ENCODE measurements at places on chromosomes 1 and 21. TPM values are rescaled to one million over a fixed set of nuclear protein-coding genes. Genes with fewer than 3 reads are reported as not detected.

DNA sequence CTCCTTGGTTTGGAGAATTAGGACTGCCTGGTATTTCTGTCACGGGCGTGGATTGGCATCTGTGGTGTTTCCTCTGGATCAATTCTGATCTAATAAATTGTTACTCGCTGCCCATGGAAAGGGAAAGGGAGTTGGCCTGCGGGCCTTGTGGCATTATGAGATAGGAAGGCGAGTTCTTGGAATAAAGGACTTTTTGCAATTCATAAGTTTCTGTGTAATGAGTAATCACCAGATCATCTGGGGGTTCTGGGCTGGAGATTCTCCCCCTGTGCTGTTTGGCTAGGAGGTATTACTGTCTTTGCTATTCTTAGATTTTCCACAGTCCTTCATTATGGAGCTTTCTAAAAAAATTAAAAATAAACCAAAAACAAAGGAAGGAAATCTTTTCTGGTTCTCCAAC, 315.9 kb downstream of the CAMTA1 start:
- DNase-seq: no peak

GCLM gene
- polyA plus RNA-seq: 9.3 TPM

DNA sequence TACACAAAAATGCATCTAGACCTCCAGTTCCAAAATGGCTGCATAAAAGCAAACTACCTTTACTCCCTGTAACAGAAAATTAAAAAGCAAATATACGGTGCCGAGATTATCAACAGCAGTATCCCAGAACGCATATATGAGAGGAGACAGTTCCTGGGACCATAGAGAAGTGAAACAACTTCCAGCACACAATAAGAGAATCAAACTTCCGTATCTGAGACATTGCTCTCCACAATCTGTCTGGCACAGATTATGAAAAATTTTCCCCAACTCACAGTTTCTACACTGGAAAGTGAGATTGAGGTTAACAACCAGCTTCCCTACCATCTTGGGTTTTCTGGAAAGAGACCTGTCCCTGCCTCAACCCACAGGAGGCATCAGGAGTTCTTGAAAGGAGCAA, 47.2 kb upstream of the ST6GALNAC3 start:
- no peak for DNase-seq

DNA sequence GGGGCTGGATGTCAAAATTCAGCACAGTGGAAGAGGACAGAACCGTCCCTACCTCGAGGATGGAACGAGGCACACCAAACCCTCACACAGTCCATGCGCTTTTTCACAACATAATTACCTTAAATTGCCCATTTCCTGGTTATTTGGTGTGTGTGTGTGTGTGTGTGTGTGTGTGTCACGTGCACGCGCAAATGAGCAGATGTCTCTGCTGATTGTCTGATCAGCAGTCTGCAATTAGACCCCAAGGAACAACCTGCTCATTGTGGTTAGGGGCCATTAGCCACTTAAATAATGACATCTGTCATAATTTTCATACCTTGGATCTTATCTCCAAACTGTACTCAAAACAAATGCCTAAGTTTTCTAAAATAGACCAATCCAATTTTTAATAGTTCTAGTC, 23.2 kb downstream of the AVPR1B start:
- DNase-seq: peak; percentile 45

DNA sequence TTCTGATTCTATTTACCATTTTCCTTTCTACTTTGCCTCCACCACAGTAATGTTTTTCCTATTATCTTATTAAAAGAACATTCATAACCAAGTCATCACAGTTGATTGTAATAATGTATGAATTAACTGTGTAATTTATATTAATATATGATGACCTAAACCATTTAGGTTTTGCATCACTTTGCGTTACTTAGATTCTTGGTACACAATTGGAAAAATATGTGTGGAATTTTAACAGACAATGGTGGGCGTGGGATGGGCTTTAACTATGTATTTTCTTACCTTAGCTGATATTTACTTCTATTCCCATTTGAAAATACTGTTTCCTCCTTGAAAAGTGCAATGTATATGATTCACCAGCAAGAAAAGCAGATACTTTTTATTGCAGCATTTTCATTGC, 3.6 kb downstream of the KRTAP21-3 start:
- DNase-seq: no peak

DNA sequence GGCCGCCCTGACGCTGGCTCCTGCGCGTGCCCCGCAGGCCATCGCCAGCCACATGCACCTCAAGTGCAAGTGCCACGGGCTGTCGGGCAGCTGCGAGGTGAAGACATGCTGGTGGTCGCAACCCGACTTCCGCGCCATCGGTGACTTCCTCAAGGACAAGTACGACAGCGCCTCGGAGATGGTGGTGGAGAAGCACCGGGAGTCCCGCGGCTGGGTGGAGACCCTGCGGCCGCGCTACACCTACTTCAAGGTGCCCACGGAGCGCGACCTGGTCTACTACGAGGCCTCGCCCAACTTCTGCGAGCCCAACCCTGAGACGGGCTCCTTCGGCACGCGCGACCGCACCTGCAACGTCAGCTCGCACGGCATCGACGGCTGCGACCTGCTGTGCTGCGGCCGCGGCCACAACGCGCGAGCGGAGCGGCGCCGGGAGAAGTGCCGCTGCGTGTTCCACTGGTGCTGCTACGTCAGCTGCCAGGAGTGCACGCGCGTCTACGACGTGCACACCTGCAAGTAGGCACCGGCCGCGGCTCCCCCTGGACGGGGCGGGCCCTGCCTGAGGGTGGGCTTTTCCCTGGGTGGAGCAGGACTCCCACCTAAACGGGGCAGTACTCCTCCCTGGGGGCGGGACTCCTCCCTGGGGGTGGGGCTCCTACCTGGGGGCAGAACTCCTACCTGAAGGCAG, 23.4 kb upstream of the ARF1 start:
- no peak for DNase-seq

TNN gene
- polyA plus RNA-seq: not detected

DNA sequence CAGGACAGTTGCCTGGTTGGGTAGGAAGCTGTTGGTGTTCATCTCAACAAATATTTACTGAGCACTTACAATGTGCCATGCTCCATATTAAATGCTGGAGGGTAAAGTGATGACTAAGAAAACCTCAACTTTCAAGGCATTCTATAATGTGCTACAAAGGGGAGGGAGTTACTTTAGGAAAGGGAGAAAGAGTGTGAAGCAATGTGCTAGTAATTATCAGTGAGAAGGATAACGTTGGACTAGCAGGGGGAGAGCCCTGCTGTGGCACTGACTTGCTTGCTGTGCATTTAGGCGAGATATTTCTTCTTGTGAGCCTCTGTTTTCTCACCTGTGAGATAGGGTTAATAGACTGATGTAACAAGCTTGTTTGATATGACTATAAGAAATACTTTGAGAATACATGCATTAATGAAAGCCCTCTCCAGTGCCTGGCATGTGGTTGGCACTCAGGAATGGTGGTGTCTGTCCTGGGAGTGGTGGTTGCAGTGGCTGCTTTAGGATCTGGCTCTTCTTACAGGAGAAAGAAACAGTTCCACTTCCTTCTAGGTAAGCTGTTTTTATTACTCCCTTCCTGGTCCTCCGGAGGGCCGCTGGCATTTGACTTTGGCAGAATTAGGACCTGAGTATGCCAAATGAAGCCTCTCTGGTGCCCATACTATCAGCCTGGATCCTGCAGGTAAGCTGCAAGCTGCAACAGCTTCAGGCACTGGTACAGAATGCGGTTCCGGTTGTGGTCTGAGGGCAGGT, 111.1 kb upstream of the COA6 start:
- DNase-seq: no peak

GRCh38 chr1:41849211-41849759, 69.4 kb downstream of the HIVEP3 start:
- no peak for DNase-seq

DNA sequence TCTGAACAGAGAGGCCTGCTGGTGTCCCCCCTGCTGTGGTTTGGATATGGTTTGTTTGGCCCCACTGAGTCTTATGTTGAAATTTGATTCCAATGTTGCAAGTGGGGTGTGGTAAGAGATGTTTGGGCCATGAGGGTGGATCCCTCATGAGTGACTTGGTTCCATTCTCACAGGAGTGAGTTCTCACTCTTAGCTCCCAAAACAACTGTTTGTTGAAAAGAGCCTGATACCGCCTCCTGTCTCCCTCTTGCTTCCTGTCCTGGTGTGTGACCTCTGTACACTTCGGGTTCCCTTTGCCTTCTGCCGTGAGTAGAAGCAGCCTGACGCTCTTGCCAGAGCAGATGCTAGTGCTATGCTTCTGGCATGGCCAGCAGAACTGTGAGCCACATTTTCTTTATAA, 60.5 kb downstream of the C21orf91 start:
- no peak for DNase-seq

GRCh38 chr1:7513081-7513480, 258.0 kb upstream of the VAMP3 start:
- no peak for DNase-seq

GRCh38 chr1:41537788-41538351, 53.4 kb upstream of the EDN2 start:
- no peak for DNase-seq

- DNase-seq: no peak
Measured at GRCh38 chr1:117173006-117173405, 37.7 kb downstream of the VTCN1 start.

DNA sequence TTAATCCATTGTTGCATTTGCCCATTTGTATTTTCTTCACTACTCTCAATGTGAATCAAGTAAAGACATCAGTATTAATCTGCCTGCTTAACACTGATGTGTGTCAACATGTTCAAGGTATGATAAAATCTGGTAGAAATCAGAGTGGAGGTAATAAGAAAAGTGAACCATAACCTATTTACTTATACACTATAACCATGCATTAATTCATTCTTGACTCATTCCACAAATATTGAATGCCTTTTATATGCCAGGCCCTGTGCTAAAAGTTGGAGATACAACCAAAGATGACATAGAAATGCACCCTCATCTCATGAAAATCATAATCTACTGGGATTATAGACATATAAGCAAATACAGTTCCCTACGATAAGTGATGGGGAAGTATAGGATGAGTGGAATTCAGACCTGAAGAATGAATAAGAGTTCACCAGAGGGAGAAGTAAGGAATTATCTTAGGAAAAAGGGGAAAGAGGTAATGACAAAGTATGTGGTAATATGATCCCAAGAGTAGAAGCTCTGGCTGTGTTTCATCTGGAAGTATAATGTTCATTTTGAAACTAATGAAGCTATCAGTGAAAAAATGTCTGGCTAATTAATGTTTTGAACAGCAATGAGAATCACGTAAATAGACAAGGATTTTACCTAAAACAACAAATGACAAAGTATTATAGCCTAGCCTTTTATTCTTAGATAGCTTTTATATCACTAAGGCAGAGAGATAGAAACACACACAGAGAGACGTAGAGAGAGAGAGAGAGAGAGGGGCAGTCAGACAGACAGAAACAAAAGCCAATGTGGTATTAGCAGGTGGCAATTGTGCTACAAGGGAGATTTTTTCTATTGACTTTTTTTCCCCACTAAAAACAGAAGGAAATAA, 7.0 kb upstream of the RWDD3 start:
- no peak for DNase-seq

DNA sequence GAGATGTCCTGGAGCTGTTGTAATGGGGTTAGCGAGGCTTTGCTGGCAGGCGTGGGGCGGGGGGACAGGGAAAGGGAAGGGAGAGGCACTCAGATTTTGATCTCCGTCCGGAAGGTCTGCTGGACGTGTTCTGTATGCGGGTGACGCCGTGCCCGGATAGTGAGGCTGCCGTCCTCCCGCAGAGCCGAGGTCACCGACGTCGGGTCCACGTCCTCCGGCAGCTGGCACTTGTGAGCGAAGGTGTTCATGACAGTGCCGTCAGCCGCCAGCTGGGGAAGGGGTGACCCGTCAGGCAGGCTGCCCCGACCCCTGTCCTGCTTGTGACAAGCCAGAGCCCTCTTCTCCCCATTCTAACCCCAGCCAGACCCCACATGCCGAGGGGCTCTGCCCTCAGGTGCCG, 2.4 kb downstream of the HSPB7 start:
- no peak for DNase-seq

DNA sequence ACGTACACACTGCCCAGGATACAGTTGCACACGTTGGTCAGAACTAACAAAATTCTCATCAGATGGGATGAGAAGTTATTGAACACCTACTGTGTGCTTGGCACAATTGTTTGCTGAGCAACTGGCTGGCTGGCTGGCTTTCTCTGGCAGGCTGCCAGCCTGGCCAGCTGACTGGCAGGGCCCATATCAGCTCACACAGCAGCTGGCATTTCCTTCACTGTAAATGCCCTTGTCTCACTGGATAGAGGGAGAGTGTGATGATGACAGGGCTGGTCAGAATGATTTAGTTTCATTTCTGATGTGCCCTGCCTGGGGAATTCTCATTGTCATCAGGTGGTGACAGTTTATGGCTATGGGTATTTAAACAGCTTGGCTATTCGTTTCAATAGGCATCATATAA, 15.8 kb downstream of the CAMK2N1 start:
- DNase-seq: peak; percentile 57

IVL gene
- polyA plus RNA-seq: not detected

- no peak for DNase-seq
Measured at GRCh38 chr1:40059338-40059959, 18.9 kb downstream of the CAP1 start.

CLDN19 gene
- polyA plus RNA-seq: not detected

- no peak for DNase-seq
Measured at GRCh38 chr1:228281631-228282328, 73.9 kb downstream of the OBSCN start.

- DNase-seq: peak; percentile 41
Measured at GRCh38 chr1:78619803-78620579, at the start of gene IFI44L. TSS of gene IFI44L (plus strand) at chr1:78620448. CDS start at chr1:78627916, 7,468 bp downstream.

GRCh38 chr1:2523191-2523890, 3.1 kb downstream of the PANK4 start:
- DNase-seq: no peak

DNA sequence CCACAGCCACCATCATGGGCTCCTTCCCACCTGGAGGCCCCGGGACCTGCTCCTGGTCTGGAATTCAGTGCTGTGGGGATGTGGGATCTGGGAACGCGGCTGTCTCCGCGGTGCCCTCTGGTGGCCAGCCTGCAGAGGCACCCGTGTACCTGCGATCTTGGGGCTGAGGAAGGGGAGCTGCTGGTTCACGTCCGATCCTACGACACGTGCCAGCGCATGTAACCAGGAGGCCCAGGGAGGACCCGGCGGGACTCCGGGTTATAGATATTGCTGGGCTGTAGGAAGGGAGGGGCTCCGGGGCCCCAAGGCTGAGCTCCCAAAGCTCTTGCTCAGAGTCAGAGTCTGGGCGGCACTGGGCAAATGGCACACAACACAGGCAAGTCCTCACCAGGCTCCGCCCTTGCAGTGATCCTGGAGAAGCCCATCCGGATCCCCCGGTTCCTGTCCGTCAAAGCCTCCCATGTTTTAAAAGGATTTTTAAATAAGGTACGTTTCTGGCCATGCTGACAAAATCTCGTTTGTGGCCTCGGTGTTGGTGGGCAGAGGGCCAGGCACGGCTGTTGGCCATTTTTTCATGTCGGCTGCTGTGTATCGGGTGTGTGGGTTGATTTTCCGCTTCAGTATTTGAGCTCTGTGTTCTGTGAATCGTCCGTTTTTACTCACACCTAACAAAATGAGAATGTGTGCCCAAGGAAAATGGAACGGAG, 20.1 kb downstream of the FAAP20 start:
- peak; percentile 54 for DNase-seq

POU3F1 gene
- polyA plus RNA-seq: 0.81 TPM

- no peak for DNase-seq
Measured at GRCh38 chr1:61083013-61083806, 849 bp downstream of the NFIA start.

- no peak for DNase-seq
Measured at GRCh38 chr1:10856176-10856683, 59.8 kb upstream of the CASZ1 start.

FAM76A gene
- 3.6 TPM for polyA plus RNA-seq

- no peak for DNase-seq
Measured at GRCh38 chr21:44291936-44292811, 6.5 kb downstream of the AIRE start.

C1orf21 gene
- polyA plus RNA-seq: 32.7 TPM

Measured in brain (organoid and tissue), 16 donors.